ENCODE measurements at places on chromosomes 4 and X.

DNA sequence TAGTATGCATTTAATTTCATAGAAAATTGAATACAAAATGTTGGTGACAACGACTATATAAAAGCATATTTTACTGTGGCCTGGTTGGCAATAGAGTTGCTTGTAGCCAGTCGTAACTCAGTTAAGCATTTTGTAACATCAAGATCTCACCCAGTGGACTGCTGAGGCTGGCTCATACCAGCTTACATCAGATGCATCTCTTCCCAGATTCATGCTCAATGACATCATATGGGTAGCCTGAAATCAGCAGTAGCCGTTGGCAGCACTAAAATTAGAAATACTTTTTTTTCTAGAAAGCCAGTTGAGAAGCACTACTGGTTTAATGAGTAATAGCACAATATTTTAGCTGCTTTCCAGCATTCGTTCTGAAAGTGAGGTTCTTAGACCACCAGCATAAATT lies 341.2 kb downstream of the TECRL start:
- DNase-seq = peak; percentile 8

DNA sequence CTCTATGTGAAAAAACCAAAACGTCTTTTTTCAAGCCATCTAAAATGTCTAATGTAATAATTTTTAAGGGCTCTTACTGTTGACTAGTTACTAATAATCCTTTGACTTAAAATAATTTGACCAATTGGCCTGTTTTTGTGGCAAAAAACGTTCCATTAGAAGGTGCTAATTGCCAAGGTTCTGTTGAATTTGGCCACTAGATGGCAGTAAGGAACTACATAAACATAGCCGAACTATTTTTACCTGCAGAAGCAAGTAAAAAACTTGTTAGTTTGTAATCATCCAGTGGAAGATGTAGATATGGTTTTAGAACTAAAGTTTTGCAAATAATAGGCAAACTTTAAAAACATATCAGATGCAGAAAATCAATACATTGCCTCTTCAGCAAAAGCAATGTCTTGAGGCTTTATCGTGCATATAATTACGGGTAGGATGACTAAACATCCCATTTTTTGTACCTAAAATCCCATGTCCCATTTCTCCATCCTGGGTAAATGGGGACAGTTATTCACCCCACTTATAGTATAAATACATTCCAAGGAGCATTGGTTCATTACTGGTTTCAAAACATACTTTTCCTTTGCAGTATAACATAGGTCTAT lies 57.6 kb downstream of the PROM1 start:
- peak; percentile 52 for DNase-seq

DNA sequence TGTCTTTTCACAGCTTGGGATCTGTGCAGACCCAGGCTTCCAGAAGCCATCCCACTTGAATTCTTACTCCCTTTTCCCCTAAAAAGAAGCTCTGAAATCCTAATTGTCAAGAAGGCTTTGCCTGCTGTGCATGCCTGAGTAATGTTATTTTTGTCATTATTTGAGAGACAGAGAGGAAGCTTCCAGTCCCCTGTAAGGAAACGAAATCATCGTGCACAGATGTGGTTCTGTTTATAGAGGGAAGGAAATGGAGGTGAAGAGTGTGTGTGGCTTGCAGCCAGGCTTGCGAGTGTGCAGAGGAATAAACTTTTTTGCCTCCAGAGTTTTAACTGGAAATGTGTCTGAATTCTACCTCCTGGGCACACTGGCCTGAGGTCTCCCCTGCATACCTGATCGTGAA lies 70.2 kb downstream of the TBL1X start:
- DNase-seq = no peak

DNA sequence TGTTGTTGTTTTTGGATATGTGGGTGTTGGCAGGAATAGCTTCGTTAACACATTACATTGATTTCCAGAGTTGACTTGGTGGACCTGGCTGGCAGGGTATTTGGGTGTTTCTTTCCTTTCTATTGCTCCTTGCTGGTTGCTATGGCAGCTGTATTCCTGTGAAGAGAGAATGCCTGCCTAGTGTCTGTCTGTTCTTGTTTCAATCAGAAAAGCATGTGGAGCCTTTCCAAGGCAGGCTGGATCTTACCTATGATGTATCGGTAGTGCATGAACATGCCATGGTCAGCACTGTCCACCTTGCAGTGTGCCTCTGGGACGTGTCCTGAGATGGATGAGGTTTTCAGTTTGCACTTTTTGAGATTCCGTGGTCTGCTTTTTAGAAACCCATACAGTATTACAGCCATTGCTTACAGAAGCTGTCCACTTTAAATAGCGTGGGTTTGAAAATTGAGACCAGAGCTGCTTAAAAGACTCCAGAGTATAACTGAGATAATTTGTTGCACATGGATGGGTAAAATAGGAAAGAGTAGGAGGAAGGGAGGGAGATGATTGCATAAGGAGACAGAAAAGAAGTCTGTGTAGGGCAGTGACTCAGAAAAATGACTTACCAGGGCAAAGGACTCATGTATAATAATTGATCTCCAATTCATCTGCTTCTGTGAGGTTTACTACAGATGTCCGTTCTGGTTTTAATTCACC lies 20.0 kb upstream of the AADAT start:
- peak; percentile 70 for DNase-seq

DNA sequence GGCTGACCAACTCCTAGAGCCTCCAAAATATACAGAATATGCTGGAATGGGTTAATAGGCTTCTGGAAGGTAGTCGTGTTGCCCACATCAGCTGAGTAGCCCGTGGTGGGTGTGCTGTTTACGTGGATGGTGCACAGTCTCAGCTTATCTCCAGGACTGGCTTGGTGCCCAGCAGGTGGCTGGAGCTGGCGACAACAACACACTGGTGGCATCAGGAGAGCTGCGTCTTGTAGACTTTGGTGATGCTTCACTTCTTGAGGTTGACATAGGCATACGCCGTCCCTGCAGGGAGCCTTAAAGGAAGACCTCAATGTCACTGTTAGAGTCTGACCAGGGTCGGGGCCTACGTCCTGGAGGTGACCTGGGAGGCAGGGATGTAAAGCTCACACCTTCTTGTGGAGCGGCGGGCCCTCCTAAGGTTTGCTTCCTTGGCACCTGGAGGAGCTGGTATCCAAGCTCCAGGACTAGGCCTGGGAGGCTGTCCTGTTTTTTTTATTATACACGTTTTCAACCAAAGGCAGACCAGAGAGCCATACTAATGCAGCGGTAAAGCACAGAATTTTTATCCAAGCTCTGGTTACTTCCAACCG lies 26.5 kb upstream of the RBMX start:
- DNase-seq = no peak

GRCh38 chr4:140028676-140029517 lies 125.1 kb downstream of the MAML3 start:
- DNase-seq = no peak

DNA sequence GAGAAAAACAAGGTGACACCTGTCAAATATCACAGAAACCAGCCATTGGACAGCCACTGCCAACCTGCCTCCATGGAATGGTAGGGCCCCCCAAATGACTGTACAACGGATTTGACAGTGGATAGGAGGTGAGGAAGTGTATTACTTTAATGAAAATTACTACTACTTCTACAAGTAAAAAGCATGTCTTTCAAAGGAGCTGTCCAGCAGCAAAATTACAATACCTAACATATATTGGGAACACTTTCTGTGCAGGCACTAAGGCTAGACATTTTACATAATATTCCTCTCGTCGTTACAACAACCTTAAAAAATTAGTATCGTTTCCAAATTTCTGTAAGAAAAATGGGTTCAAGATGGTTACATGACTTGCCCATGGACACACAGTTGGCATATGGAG lies 14.9 kb downstream of the PPP3CA start:
- no peak for DNase-seq

GRCh38 chr4:5780831-5781480 lies 70.0 kb downstream of the EVC start:
- peak; percentile 71 for DNase-seq

DNA sequence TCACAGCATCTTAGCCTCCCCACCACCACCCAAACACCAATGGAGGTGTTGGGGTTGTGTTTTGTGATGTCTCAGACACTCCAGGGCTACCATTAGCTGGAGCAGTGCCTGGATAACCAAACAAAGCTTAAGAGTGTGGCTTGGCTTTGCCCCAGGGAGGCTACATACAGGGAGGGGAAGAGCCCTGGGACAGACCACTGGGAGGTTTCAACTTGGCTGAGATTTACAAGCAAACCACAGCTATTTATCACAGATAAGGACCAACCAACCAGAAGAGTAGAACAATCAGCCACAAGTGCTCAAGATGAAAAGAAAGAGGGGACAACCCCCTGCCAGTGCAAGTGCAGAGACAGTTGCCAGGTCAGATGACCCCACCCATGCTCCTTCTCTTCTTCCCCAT lies 24.1 kb downstream of the SOX3 start:
- peak; percentile 1 for DNase-seq

- peak; percentile 62 for DNase-seq
Observed at GRCh38 chr4:48247142-48247877, 22.3 kb downstream of the TEC start.

GRCh38 chr4:176084769-176085168 lies 19.1 kb downstream of the WDR17 start:
- DNase-seq = peak; percentile 3

DNA sequence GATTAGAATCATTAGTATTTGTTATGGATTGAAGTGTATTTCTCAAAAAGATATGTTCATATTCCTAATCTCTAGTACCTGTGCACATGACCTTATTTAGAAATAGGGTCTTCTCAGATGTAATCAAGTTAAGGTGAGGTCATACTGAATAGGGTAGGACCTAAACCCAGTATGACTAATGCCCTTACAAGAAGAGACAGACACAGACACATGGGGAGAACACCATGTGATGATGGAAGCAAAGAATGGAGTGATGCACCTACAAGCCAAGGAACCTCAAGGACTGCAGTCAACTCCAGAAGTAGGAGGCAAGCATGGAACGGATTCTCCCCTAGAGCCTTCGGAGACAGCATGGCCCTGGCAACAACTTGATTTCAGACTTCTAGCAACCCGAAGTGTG lies 31.4 kb downstream of the OTUD4 start:
- no peak for DNase-seq

DNA sequence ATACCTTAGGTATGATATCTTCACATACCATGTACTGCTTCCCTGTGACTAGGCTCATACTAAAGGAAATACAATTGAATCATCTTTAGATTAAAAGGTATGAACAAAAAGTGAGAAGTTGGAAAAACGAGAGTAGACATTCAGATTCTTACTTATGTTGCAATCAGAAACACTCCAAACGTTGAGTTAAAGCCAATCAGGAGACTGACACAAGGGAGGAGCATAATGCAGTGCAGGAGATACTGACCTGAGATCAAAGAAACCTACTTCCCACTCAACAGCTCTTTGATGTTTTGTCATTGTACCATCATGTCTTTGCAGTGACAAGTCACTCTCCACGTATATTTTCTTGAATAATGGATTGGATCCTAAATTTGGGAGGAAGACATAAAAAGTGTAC lies 8.9 kb upstream of the PCDH18 start:
- peak; percentile 46 for DNase-seq

DNA sequence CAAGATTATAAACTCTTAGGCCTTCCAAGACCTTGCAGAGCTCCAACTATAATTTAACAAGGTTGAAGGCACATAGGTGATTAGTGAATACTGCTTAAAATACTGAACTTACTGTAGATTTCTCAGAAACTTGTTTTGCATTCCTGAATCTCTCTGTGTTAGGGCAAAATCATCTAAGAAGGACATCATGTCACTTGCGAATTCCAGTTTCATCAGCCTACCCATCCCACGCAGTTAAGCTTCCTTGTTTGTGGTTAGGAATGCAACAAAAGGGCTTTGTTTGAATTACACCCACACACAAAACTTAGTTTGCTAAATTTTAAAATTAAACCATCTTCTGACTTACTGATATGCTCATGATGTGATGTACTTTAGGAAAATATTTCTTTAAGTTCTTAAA lies 174.0 kb downstream of the SOWAHB start:
- DNase-seq = peak; percentile 82

DNA sequence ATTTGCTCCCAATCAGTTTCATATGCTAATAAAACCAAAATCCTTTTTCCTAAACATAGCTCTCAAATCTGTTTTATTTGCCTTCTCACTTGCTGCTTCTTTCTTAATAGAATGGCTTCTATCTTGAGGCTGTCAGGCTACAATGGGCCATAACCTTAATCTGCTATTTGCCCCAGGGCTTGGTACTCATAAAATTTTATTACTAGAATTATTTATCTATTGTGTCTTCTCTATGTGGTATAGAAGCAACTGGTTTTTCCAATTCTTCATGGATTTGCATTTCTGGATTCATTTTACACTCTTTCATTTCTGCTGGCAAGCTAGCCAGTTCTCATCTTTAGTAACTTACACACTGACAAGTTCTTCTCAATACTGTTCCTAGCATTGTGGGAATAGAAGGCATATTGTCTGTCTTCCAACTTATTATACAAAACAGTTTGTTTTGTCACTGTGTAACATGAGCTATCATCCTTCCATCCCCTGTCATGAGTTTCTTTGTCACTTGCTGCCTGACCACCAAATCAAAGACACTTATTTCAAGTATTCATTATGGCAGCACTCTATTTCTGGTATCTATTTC lies 96.6 kb upstream of the KCNIP4 start:
- no peak for DNase-seq

DNA sequence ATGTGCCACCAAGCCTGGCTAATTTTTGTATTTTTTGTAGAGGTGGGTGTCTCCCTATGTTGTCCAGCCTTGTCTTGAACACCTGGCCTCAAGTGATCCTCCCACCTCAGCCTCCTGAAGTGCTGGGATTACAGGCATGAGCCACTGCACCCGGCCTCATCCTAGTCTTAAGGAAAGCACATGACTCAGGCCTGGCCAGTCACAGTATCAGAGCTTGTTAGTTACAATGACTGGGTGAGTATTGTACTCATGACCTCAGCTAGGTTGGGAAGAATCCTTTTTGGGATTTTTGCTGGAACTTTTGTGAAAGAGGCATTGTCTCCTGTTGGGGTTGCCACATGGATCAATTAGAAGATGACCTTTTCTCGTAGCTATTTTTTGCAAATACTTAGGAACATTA lies 292.8 kb downstream of the RAPGEF2 start:
- peak; percentile 29 for DNase-seq

DNA sequence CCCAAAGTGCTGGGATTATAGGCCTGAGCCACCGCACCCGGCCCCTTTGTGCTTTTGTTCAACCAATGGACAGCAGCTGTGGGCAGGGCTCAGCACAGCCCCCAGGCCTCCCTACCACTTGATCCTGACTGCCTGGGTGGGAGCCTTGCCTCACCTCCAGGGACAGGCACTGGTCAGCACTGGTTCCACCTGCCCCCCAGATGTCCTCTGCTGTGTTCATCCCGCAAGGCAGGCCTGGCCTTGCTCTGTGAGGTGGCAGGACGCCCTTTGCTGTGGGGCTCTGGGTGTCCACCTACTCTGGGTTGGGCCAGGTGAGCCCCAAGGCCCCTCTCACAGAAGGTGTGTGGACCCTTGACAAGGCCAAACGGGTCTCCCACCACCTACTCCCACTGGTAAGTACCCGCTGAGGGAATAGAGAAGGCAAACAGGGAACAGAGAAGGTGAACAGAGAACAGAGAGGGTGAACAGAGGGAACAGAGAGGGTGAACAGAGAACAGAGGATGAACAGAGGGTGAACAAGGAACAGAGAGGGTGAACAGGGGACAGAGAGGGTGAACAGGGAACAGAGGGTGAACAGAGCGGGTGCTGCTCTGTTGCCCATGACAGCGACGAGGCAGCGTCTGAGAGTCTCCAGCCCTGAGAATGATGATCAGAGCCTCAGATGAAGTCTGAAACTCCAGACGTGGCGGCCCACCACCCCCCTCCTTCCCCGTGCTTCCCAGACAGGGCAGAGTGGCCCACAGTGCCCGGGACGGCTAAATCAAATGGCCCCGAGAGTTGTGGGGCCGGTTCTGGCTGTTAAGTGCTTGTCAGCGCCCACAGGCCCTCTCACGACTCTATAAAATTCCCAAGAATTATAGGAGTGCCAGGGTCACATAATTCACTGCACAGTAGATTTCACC lies 55.0 kb upstream of the NKX1-1 start:
- DNase-seq = no peak

Measured in fibroblast of skin of right biceps (primary cell).